ENCODE measurements at places on chromosomes 16 and 17. TPM values are rescaled to one million over a fixed set of nuclear protein-coding genes. Genes with fewer than 3 reads are reported as not detected.

The PNMT gene
- 2.0 TPM for polyA plus RNA-seq

The ASPA gene
- 24.2 TPM for polyA plus RNA-seq

The CDRT15L2 gene
- polyA plus RNA-seq, result not detected

The PIPOX gene
- 78.0 TPM for polyA plus RNA-seq

The SMG1 gene
- polyA plus RNA-seq, result 4.9 TPM

The CCL13 gene
- not detected for polyA plus RNA-seq

The EMP2 gene
- polyA plus RNA-seq, result 14.5 TPM

The STAC2 gene
- 18.9 TPM for polyA plus RNA-seq

The FAM20A gene
- polyA plus RNA-seq, result 65.8 TPM

GRCh38 chr16:8898660-8899318 is 16.6 kb downstream of the LITAFD start:
- DNase-seq, result no peak

- no peak for DNase-seq
Measured at GRCh38 chr17:64045176-64045575, 24.7 kb upstream of the ICAM2 start.

GRCh38 chr17:378068-378467 is 25.5 kb upstream of the RPH3AL start:
- no peak for DNase-seq

GRCh38 chr17:48582750-48583069 is 4.6 kb upstream of the HOXB4 start:
- DNase-seq, result peak; percentile 31

DNA sequence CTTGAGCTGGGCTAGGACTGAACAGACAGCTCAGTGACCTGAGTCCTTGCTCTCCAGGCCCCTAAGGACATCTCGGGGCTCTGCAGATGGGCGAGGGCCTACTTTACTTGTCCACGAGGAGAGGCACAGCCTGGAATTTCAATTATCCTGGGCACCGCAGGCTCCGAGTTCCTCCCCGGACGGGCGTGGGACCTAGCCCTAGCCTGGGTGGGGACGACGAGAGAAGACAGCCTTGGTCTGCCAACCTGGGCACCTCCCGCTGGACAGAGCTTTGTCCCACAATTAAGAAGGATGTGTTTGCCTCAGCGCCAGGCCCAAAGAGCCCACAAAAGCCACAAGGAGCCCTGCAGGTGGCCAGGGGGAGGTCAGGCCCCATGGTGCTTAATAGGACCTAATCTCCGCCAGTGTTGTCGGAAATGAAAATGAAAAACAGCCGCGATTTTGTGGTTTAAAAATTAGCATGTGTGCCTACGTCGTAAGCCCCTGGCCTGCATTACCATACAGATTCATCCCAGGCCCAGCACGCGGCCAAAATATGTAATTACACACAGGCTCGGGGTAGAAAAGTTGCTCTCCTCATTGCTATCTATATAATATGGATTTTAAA is 51.4 kb upstream of the LHX1 start:
- no peak for DNase-seq

DNA sequence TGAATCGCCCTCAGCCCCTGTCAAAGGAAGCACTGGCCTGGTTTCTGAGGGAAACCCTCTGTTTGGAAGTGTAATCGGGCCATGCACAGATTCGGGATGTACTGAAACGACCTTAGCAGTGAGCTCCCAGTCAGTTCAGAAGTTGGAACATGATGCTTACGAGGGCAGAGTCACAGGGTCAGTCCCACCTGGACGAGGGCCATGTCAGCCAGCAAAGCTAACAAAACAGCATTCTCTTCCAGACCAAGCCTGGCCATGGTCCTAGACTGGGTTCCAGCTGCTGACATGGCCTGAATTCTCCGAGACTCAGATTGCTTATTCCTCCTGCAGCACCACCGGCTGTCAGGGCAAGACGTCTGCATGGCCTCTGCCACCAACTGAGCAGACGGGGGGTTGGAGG is 192.2 kb upstream of the WSCD1 start:
- no peak for DNase-seq

GRCh38 chr16:85330694-85331188 is 218.5 kb upstream of the CIBAR2 start:
- DNase-seq, result peak; percentile 89

DNA sequence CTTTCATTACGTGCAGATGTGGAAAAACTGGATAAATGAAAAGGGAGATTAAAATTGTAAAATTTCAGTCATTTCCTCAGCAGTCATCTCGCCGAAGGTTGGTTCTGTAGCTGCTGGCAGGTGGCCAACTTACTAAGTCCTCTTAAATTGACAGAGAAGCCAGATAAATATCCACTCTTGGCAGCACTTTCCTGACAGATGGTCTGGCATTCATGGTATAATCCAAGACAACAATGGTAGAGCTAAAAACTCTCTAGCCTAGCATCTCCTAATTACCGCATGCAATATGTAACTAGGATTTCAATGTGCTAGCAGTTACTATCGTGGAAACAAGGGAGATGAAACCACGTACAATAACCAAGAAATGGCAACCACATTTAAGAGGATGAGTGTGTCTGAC is 306.3 kb downstream of the CNTNAP4 start:
- no peak for DNase-seq

- no peak for DNase-seq
Measured at GRCh38 chr17:19274893-19275292, 37.7 kb downstream of the EPN2 start.

- DNase-seq, result no peak
Measured at GRCh38 chr16:8568231-8568617, 22.1 kb downstream of the TMEM114 start.

GRCh38 chr17:30344283-30345088 is 10.6 kb upstream of the TMIGD1 start:
- DNase-seq, result peak; percentile 58

DNA sequence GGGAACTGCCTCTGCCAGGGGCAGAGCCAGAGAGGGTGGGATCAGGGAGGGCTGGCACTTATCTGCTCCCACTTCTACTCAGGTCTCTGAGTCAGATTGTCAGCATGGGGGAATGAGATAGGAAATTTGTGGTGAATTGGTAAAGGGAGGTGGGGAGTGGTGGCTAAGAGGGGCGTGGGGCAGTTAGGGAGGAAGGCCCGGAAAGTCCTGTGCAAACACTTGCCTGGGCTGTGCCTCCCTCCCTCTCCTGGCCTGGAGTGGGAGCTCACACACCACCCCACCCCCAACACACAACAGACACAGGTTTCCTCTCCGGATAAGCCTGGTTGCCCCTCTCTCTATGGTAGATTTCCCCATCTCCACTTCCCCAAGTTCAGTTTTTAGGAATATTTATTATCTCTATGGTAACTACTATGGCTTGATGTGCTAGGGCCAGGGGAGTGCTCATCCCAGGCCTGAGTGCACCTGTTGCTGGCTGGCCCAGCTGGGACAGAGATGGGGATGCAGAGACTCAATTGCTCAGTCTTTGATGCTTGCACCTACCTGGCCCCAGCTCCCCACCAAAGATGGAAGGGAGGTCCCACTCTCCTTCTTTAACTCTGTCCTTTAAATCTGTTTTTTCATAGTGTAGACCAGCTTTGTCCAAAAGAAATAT is 2.7 kb downstream of the SPNS2 start:
- no peak for DNase-seq

DNA sequence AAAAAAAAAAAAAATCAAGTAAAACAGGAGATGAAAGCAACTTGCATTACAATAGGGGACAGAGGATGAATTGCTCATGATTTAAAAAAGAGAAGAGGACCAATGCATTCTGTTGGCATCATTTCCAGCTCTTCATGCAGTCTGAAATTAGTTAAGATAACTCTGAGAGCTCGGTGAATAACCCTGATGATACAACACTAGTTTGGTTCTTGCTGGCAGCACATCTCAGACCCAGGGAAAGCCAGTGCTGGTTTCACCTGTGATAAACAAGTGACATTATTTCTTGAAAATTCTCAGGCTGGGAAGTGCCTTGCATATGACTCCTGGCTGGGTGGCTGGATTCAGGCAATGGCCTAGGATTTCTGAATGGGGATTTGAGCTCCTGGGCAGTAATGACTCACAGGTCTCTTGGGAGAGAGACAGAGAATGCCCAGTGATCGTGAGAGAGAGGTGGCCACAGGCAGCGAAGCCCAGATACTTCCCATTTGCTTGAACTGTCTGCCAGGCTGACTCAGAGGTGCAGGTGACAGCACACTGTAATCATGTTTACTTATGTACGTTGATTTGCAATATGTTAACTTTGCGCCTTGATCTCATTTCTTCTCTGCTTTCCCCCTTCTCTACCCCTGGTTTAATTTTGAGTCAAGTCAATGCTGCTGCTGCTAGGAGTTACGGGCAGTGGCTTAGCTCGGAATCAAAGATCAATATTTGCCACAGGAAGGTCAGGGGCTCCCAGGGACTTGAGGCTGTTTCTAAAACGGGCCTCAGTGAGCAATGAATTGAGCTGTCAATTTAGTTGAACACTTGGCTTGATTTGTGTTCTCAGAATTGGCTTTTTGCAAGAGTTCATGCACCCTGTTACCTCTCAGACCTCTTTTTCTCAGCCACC is 27.1 kb downstream of the ARSG start:
- no peak for DNase-seq

DNA sequence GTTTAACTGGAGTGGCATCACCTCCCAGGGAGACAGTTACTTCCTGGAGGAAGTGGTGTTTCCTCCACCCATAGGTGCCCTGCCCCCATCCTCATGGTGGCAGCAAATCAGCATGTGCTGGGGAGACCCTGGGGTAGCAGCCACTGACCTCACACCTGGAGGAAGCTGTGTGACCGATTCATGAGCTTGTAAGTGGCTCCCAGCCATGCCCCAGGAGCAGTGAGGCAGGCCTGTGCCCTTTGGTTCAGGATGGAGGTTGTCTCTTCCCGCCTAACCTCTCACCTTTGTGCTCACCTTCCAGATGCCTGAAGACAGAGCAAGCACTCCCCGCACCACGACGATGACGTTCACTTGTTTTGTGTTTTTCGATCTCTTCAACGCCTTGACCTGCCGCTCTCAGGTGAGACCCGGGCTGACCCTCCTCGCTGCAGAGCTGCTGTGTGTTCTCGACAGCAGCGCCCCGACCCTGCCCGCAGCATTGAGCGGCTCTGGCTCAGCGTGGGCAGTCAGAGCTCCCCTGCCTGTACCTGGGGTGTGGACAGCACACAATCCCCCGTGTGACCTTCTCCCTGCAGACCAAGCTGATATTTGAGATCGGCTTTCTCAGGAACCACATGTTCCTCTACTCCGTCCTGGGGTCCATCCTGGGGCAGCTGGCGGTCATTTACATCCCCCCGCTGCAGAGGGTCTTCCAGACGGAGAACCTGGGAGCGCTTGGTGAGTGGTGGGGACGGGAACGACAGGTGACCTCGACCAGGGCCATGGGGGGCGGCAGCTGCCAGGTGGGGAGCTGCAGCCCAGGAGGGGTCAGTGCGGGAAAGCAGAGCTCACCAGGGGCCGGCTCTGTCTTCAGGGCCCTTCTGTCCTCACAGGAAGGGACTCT is 42.8 kb downstream of the MEAK7 start:
- DNase-seq, result no peak

DNA sequence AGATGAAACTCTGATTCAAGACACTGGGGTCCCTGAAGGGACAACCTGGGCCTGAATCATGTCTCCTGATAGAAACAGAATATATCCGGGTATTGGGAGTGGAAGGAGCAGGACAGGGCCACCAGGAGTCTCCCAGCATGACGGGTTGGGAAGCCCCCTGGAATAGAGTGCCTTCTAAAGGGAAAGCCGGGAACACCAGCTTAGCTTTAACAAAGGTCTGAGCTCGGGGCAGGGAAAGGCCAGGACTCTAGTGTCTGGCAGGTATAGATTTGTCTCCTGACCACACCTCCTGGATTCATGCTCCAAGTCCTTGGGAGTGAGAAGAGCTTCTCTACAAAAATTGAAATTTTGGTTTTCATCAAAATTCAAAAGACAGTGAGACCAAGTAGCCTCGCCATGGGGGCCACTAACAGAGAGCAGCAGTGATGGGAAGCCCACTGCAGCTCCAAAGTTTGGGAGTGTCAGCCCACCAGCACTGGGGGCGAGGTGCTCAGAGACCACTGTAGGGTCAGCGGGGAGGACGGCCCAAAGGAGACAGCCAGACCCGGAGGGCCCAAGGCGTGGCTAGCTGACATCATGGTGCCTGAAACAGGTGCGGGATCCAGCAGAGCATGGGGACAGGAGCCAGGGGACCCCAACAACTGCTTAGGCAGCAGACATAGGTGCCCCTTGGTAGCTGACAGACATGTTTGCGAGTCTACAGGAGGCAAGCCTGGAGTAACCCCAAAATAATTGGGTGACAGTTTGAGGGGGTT is 81.0 kb downstream of the C16orf78 start:
- DNase-seq, result no peak

GRCh38 chr17:27558341-27558740 is 72.6 kb upstream of the LGALS9 start:
- no peak for DNase-seq

- no peak for DNase-seq
Measured at GRCh38 chr17:65485388-65486299, 75.8 kb downstream of the AXIN2 start.

GRCh38 chr16:9046667-9047055 is 44.8 kb upstream of the HAPSTR1 start:
- DNase-seq, result no peak

- DNase-seq, result no peak
Measured at GRCh38 chr17:7944326-7944725, 12.3 kb downstream of the CNTROB start.

DNA sequence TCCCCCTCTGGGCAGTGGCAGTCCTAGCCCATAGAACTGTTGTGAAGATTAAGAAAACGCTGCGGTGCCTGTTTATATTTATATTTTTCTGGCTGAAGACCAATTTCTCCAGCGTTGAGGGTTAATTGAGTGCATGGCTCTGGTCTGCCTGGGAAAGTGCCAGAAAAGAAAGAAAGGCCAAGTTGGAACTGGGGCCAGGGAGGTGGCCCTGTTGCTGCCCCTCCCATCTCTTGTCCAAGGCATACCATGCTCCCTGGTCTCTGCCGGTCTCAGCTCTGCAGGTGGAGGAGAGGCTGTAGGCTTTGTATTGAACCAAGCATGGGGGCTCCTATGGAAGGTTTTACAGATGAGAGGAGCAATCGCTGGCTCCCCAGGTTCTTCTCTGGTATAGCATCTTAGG is 124.7 kb downstream of the MGAT5B start:
- no peak for DNase-seq

- peak; percentile 96 for DNase-seq
Measured at GRCh38 chr17:43907425-43907981, at the start of gene MPP2. TSS of gene MPP2 (minus strand) at chr17:43907536. CDS start at chr17:43904460, 3,076 bp downstream.

- no peak for DNase-seq
Measured at GRCh38 chr16:89144681-89145080, 26.9 kb upstream of the CDH15 start.

GRCh38 chr17:49998836-49999511 is 4.0 kb upstream of the DLX3 start:
- no peak for DNase-seq

GRCh38 chr17:73952082-73952479 is 251.4 kb upstream of the RPL38 start:
- DNase-seq, result peak; percentile 66

Data from kidney (tissue), 22 donors.